ENCODE measurements at places on chromosomes 3 and 15.

DNA sequence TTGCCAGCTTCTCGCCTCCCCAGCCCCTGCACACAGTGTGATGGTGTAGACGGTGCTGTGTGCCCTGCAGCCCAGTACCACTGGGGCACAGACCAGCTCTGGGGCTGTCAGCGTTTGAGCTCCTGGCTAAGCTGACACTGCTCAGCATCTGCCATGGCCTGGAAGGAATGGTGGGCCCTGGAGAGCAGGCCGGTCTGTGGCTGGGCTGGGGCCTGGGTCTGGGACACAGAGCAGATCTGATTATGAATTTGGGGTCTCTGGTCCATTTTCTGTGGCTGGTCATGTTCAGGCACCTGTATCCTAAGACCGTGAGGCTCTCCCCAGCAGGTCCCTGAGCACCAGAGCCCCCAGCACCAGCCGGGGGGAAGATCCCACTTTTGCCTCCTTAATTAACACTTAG, 34.7 kb downstream of the HCN4 start:
- DNase-seq, result no peak

GRCh38 chr15:100668348-100668745, 66.0 kb downstream of the ASB7 start:
- no peak for DNase-seq

DNA sequence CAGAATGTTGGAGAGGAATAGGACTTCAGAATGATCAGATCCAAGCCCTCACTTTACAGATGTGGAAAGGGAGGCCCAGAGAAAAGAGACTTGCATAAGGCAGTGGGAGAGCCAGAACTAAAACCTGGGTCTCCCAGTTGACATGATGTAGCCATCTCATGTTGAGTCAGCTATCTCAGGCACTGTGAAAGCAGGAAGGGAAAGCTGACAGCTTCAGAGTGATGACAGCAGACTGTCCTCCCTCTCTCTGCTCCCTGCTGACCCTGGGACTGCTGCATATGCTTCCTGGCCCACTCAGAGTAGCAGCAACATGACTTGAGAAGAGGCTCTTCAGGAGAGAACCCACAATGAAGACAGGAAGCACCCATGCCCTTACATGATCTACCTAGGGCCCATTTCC, 14.7 kb downstream of the FHIT start:
- DNase-seq, result no peak

DNA sequence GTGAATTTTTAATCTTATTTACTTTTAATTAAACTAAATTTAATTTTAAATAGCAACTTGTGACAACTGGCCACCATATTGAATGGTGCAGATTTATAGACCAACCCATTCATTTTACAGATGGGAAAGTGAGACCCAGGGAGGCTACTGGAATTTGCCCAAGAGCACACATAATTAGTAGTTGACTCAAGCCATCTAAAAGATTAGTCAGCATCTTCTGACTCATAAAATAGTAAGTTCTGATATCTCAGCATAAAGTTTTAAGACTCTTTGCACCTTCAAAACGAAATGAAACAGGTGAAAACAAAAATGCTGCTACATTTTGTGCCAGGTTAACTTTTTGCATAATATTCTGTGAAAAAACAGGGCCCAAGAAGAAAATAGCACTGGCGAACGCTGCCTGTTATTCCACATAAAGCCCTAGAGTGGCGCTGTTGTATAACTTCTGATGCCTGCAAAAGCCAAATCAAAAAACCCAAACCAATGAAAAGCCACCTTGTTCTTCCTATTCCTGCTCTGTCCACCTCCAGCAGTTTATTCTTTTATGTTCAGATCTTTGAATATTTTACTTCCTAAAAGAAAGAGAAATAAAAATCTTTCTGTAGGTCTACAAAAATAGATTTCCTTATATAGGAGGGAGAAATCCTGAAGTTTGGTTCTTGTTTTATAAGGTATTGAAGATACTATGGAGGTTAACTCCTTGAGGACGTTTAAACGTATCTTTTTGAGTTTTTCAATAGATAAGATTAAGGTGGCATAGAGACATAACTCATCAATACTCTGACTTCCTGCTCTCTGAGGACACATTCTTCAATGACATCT, 62.8 kb downstream of the OTOL1 start:
- DNase-seq, result no peak

DNA sequence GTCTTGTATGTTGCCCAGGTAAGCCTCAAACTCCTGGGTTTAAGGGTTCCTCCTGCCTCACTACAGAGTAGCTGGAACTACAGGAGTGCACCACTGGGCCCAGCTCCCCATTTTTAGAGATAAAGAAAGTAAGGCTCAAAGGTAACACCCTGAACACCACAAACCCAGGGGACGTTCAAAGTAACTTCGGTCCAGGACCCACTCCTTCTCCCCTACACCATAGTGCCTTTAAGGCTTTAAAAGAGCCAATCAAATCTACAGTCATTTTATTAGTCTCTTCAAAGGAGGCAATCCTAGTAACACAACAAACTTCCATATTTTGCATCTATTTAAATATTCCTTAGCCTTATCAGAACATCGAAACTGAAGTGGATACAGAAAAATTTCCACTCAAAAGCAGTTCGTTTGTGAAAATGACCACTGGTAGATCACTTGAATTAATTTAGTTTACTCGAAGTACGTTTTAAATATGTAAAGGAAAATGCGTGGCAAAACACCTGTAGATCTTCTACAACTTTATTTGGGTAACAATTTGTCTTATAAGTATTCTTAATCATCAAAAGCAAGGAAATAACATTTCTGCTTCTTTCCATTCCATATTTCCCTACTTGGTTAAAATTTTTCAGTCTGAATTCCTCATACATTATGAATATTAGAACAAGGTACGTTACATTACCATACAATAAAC, 1.8 kb downstream of the STAG1 start:
- no peak for DNase-seq

DNA sequence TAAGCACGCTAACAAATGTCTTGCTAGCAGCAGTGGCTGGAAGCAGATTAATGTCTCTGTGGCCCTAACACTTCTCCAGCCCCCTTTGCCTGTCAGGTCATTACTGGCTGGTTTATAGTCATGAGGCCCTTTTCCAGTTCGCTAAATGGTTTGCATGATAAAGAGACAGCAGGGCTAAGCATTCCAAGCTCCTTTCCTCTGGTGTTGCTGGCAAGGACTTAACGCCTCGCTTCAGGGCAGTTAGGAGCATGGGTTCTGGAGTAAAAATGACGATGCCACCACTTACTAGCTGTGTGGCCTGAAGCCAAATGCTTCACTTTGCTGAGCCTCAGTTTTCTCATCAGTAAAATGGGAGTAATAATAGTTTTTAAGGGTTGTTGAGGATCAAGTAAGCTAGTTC, 185.9 kb downstream of the MEGF11 start:
- DNase-seq, result no peak

- no peak for DNase-seq
These were observed 25.3 kb downstream of the MEF2A start for GRCh38 chr15:99590913-99591646.

DNA sequence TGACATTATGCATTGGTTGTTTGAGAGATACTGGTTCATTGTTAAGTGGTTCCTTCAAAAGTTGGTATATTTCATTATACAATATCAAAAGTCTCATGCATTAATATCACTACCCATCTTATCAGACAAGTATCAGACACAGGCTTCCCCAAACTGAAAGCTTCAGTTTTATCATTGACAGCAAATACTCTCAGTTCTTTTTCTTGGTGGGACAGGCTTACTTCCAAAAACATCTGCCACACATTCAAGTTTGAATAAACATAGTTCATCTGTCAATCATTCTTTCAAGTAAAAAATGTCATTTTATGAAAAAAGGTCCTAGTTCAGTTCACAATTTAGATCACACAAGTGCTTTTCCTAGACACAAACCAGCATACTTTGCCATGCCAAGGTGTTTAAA, 280.0 kb upstream of the TRIM42 start:
- DNase-seq, result no peak

DNA sequence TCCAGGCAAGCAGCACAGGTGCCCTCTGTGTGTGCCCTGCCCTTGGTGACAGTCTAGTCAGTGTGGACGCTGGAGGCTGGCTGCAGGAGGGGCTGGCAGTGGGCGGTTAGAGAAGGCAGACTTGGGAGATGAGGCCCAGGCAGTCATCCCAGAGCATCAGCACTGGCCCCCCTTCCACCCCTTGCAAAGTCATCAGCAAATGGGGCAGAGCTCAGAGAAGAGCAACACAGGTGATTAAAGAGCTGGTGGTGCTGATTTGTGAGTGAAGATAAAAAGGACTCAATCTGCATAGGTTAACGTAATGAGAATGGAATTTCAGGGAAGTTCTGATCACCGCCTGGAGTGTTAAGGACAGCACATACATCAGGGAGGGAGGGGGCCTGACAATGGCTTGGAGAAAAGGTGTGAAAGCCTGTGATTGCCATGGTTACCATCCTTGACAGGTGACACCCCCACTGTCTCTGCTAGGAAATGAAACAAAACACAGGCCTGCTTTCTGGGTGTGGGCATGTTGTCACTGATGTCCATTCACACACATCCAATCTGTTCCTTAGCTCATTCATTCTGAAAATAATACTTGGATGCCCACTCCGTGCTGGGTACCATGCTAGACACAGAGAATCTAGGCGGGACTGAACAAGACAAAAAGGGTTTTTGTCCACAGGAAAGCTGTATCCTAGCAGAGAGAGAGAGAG, 269.6 kb upstream of the ST8SIA2 start:
- no peak for DNase-seq

DNA sequence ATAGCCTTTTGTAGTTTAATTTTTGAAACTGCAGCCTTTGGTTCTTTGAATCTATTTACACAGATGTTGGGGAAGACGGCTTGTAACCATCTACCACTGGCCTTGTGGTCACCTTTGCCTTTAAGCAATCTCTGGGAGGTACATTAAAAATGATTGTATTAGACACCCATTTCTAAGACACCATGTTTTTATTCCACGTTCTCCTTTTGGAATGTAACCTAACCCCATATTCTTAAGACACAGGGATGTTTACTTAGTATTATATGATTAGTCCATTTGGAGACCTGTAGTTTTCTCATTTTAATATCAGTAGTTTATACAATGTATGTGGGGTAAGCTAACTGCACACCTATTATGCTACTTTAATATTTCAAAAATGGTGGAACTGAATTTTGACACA, 175.1 kb upstream of the PLSCR5 start:
- DNase-seq, result no peak

GRCh38 chr3:35596335-35596995, 42.9 kb upstream of the ARPP21 start:
- DNase-seq, result no peak

GRCh38 chr15:36495456-36495991, 83.9 kb upstream of the CDIN1 start:
- no peak for DNase-seq

DNA sequence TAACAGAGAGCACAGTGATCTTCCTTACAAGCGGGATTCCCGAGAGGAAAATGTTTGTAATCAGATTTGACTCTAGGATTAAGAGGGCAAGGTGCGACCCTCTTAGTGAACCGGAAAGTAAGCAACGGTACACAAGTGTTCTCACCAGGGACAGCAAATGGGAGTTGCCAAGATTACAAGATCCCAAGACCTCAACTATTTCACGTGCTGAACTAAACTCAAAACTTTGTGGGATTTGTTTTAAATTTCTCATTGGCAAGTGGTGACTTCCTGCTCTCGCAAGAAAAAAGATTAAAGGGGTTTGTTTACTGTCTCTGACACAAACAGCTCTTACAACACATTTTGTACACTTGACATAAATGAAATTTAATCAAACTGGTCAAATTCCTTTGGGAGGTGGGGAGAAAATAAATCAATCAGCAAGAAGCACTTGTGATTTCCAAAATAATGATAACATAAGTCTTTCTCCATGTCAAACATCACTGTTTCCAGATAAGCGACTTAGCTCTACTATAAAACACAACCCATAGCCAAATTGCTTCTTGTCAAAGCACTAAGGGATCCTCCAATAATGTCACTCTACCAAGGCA, 2.2 kb upstream of the PGPEP1L start:
- DNase-seq, result no peak

DNA sequence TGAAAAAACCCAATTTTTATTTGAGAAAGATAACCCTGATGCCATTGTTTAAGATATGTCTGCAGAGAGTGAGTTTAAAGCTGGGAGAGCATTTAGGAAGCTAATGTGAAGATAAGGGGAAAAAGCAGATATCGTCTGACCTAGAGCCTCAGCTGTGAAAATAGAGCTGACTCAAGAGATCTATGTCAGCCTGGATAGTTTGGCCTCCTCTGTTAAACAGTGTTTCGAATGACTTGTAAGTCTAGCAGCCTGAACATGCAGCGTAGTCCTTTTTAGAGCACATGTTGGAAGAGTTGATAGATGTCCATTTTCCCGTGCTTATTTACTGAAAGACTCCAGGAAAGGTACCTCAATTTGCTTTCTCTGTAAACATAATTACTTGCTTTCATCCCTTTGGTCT, 48.1 kb downstream of the ALCAM start:
- DNase-seq, result no peak

DNA sequence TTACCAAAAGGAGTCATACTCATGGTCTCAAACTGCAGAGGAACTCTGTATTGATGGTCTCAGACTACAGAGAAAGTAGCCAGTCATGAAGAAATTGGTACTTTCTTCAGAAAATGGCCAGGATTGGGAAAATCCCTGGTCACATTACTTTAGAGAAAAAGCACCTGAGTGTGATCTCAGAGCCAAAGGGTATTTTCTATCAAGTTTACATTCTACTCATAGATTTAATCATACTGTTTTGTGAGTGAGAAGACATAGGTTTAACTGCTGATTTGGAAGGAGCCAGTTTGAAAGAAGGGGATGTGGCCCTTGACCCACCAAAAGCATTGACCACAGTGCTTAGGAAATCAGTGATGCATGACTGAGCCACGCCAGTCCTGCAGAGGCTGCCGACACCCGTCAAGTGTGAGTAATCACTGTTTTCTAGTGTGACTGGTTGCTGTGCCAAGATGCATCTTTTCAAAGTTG, 203.6 kb downstream of the AKAP13 start:
- DNase-seq, result peak; percentile 28

GRCh38 chr15:34709866-34710265, 44.9 kb downstream of the GJD2 start:
- DNase-seq, result no peak

- no peak for DNase-seq
These were observed 188.7 kb upstream of the TBC1D5 start for GRCh38 chr3:17931131-17931530.

GRCh38 chr3:53804697-53805462, 41.3 kb downstream of the CHDH start:
- DNase-seq, result no peak

- no peak for DNase-seq
These were observed 370.6 kb upstream of the TBL1XR1 start for GRCh38 chr3:177567833-177568232.

- DNase-seq, result no peak
These were observed 9.5 kb downstream of the ISL2 start for GRCh38 chr15:76345880-76346668.

- DNase-seq, result no peak
These were observed 90.7 kb downstream of the RTP4 start for GRCh38 chr3:187458921-187459320.

- DNase-seq, result no peak
These were observed 27.2 kb upstream of the UBE2Q2 start for GRCh38 chr15:75815811-75816719.

- no peak for DNase-seq
These were observed 66.0 kb downstream of the FLNB start for GRCh38 chr3:58074116-58074715.
